Kidney capillary endothelial cell (primary cell): ENCODE measurements at places on chromosomes 5 and 9.

GRCh38 chr5:115673596-115673995 is 47.8 kb upstream of the TMED7 start:
- DNase-seq = no peak

- DNase-seq = peak; percentile 34
Measured at GRCh38 chr5:73067213-73067612, 53.2 kb upstream of the TMEM171 start.

- no peak for DNase-seq
Measured at GRCh38 chr5:76762484-76762883, 46.6 kb downstream of the F2R start.

GRCh38 chr9:86721226-86721781 is 226.0 kb downstream of the GAS1 start:
- DNase-seq = no peak

- no peak for DNase-seq
Measured at GRCh38 chr9:37035648-37036370, 1.7 kb upstream of the PAX5 start.

DNA sequence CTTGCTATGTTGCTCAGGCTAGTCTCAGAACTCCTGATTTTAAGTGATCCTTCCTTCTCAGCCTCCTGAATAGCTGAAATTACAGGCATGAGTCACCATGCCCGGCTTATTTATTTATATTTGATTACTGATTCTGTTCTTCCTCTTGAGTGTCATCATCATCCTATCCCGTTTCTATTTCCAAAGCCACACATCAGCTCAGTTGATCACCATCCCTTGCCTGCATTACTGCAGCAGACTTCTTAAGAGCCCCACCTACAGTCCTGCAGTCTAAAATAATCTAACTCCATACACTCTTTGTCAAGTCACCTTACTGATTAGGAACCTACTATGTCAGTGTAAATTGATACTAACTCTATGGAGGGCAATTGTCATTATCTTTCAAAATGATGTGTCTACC is 138.9 kb upstream of the RAI14 start:
- DNase-seq = no peak

- DNase-seq = no peak
Measured at GRCh38 chr5:33975852-33976251, 8.6 kb downstream of the SLC45A2 start.

- no peak for DNase-seq
Measured at GRCh38 chr5:19918780-19919179, 69.2 kb downstream of the CDH18 start.

DNA sequence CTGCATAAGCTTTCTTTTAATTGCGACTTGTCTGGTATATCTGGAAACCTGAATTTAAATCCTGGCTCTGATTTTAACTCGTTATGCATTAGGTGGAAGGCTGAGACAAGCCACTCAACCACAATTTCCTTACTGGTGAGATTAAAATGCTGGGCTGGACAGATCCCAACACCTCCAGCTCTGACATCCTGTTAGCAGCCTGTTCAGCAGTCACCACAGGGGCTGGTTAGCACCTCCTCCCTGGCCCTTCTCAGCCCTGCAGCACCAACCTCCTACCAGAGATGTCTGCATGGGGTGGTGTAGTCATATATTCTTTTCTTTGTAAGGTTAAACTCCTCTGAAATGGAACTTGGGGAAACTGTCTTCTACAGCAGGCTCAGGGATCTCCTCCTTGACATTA is 156.5 kb upstream of the NFIL3 start:
- DNase-seq = no peak

GRCh38 chr5:141489841-141490240 is 960 bp downstream of the PCDHGC5 start:
- no peak for DNase-seq

- DNase-seq = no peak
Measured at GRCh38 chr9:12851341-12852090, 76.7 kb downstream of the LURAP1L start.

DNA sequence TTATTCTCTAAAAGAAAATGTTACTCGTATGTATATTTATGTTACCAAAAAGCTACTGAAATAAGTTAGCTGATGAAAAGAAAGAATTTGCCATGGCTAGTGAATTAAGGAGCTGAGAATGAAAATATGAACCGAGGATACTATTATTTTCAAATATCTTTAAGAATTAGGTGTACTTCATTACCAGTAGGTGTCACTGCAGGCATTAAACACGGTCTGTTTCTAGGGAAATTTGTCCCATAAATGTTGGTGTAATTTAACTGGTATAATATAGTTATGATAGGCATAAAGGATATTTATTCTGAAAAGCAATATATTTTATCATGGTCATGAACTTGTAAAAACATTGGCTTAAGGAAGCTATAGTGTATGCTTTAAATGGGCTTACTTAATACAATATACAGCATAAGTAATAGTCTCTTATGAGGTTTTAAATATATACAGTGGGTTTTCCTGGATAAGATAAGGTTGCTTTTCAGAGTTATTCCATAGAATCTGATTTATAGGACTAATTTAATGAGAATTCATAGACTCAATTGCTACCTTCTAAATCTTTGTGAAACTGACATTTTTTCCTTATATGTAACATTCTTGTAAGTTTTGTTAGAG is 72.4 kb upstream of the MPDZ start:
- peak; percentile 42 for DNase-seq

DNA sequence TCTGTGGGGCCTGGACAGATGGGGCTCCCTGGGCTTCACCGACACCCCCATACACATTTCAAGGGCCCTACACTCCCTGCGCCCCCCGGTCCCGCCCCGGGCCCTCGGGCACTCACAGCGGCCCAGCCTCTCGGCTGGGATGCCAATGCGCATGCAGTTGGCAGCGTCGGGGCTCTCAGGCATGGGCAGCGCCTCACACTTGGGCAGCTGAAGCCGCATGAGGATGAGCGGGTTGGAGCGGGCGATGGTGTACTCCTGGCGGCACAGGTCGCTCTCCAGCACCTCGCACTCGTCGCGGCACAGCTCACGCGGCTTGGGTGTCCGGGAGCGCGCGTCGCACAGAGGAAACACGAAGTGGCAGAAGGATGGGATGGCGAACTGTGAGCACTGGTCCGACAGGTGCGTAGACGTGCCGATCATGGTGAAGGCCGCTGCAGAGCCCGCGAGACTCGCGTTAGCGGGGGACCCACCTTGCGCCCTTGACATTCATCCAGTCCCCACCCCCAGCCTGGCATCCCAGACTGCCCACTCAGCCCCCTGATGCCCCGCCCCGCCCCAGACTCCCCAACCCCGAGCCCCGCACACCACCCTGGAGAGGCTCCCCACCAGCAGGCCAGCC is 216.9 kb downstream of the ROR2 start:
- DNase-seq = no peak

GRCh38 chr5:122858451-122858850 is 13.0 kb downstream of the SNX24 start:
- DNase-seq = peak; percentile 70

- DNase-seq = no peak
Measured at GRCh38 chr9:26781906-26782305, 110.7 kb downstream of the CAAP1 start.

DNA sequence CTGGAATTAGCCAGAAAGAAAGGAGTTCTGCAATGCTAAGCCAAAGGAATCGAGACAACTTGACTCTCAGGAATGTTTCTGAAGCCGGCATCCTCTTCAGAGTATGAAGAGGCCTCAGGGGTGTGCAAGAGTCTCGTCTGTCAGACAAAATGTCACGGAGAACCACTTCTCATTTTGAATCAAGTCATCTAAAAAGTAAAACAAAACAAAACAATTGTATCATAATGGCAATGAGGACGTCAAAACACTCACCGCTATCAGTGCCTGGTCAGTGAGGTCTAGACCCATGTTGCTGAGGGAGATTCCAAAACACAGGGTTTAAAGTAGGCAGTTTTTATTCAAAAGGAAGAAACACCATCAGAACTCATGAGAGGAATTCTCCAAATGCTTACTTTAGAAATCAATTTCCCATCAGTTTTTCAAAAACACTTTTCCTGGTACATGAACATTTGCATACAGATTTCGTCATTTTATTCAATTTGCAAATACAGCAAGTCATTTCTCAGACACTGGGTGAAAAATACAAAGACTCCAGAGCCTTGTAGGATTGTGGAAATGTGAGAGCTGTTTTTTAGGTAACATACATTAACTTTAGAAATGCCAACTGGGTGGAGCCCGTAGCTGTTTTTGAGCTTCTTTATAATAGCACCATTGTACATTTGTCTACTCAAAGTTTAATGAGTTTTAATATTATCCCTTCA is 89.5 kb upstream of the MAP3K1 start:
- DNase-seq = no peak

- no peak for DNase-seq
Measured at GRCh38 chr5:72438141-72438540, 69.1 kb downstream of the ZNF366 start.

DNA sequence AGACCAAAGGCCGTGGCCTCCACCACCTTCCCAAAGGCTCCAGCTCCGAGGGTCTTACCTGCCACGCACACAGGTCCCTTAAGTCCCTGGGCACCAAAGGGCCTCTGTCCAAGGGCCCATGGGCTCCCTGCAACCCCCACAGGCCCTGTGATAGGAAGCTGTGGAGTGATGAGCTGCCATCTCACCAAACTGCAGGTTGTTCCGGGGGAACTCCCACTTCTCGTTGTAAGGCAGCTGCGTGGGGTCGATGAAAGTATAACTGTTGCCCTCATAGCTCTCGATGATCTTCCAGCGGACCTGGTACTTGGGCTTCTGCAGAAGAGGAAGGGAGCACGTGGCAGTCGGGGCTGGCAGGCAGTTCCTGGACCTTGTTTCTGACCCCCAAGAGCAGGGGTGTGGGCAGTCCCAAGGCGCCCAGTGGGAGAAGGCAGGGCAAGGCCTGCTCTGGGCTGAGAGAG is 24.8 kb downstream of the CSF1R start:
- no peak for DNase-seq

- DNase-seq = no peak
Measured at GRCh38 chr5:6084376-6084775, 294.0 kb downstream of the MED10 start.

DNA sequence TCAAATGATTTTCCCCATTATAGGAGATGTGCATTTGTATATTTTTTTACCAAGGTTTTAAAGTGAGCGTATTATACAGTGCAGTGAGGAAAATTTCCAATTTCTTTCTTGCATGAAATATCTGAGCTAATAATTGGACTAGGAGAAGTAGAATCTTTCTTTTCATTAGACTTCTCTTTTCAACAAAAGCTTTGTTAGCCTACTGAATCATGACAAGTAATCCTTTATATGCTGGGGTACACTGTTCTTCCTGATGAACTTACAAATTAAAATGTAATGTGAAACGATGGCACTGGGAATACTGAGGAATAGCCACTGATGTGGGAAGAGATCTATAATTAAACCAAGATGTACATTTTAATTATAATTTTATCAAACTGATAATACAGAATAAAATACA is 829.6 kb downstream of the PTPRD start:
- DNase-seq = no peak

- no peak for DNase-seq
Measured at GRCh38 chr9:4059437-4059836, 240.4 kb downstream of the GLIS3 start.

- DNase-seq = no peak
Measured at GRCh38 chr5:139847091-139847490, 51.5 kb downstream of the PSD2 start.

- no peak for DNase-seq
Measured at GRCh38 chr5:15002173-15002572, 130.6 kb upstream of the ANKH start.

GRCh38 chr9:135926402-135927194 is 19.3 kb upstream of the CAMSAP1 start:
- peak; percentile 78 for DNase-seq

DNA sequence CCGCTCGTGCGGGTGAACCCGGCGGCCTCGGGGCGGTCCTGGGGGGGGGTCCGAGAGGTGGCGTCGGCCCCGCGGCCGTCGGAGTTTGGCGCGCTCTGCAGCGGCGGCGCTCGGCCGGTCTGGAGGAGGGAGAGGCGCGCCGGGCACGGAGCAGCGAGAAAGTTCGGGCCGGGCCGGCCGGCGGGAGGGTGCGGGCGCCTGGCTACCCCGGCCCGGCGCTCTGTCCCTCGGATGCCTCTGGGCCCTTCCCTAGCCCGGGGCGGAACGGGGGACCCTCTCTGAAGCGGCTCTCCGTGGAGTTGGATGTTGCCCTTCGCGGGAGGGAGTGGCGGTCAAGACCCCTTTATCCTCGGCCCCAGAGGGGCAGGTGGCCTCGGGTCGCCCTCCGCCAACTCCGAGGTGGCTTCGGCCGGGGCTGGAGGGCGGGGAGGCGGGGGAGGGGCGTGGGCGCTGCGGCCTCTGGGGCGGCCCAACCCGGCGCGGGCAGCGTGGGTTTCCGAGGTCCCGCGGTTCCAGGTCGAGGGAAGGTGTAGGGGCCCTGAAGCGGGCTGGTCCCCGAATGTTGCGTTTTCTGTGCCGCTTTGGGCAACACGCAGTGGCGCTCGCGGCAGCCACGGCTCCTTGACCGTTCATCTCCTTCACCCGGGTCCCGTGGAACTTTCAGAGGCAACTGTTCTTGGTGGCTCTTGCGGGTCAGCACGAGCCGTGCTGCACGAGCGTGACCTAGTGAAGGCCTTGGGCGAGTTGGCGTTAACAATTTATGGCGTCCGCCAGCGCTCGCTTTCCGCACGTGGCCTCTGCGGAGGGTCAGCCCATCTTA is 290.5 kb downstream of the DOCK8 start:
- no peak for DNase-seq

DNA sequence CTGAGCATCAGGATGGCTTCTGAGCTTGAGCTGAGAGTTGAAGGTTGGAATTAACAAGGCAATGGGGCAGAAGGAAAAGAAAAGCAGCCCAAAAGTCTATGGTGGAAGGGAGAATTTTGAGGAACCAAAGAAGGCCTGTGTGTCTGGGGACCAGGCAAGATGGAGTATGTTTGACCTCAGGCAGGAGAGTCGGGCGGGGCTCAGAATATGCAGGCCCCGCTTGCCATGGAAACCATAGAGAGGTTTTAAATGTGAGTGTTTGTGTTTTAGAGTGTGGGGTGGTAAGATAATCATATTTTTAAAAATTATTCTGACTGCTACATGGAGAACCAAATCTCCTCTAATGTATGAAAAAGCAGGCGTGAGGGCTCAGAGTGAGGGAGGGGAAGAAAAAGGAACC is 174.0 kb upstream of the PPP2R2B start:
- DNase-seq = no peak

- DNase-seq = no peak
Measured at GRCh38 chr5:71903808-71904207, 184.7 kb downstream of the CARTPT start.

DNA sequence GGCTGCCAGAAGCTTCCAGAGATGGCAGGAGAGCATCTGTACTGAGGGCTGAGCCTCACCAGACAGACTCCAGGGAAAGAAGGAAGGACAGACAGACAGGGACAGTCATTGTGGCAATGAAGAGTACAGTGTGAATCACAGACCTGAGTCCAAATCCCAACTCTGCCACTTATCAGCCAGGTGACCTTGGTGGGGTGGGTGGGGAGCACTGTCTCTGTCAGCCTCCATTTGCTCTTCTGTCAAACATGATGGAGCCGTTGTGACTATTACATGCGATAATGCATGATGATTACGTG is 85.9 kb upstream of the FSTL4 start:
- no peak for DNase-seq
